GM13977 (cell line): ENCODE measurements at places on chromosomes 7 and 10.

GRCh38 chr7:15648461-15648961, 38.0 kb downstream of the MEOX2 start:
- no peak for DNase-seq

- DNase-seq: no peak
Observed at GRCh38 chr10:64098994-64099393, 577.8 kb downstream of the REEP3 start.

DNA sequence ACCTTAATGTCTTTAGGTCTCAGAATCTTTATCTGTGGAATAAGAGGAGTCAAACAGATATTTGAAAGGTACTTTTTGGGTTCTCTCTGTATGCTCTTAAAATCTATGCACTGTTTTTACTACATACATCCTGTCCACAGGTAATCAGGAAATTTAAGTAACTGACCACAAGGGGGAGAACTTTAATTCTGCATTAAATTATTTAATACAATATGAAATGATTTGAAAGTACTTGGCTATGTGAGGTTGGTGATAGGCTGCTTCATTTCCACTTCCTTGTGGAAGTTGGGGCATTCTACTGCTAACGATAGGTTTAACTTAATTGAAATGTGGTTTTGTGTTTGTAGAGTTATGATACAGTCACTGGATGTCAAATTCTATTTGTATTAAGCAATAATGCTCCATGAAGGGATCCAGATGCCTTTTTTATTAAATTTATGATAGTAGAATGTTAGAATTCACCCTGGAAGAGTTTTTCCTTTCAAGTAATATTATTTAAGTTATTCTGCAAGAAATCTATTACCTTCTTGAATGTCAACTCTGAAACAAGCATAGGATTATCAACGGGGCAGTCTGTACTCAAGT, 6.0 kb downstream of the TEX47 start:
- no peak for DNase-seq

- no peak for DNase-seq
Observed at GRCh38 chr10:75437693-75438092, 6.3 kb downstream of the LRMDA start.

DNA sequence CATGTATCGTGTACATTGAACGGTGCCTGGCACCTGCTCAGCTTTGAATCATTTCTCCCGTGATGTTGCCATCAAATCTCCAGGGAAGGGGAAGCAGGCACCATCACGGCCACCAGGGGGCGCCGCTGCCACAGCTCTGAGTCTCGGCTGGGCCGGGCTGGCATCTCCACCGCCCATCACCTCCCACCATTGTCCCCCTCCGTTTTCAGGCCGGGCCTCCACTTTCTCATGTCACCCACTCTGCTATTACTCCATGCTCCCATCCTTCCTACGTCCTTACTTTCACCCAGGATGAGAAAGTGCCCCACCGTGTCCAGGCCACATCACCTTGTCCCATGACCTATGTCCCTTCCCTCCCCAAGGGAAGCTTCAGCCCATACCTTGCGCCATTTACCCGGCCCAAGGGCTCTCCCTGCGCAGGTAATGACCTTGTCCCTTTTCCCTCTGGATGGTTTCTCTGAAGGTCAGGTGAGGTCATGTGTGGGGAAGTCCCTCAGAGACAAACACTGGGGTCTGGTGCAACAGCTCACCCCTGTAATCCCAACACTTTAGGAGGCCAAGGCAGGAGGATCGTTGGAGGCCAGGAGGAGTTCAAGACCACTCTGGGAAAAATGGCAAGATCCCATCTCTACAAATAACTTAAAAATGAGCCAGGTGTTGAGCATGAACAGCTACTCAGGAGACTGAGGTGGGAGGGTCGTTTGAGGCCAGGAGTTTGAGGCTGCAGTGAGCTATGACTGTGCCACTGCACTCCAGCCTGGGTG, 31.8 kb upstream of the OCM2 start:
- peak; percentile 82 for DNase-seq
